NCI-H226 (cell line): ENCODE measurements at places on chromosomes 5 and 9.

DNA sequence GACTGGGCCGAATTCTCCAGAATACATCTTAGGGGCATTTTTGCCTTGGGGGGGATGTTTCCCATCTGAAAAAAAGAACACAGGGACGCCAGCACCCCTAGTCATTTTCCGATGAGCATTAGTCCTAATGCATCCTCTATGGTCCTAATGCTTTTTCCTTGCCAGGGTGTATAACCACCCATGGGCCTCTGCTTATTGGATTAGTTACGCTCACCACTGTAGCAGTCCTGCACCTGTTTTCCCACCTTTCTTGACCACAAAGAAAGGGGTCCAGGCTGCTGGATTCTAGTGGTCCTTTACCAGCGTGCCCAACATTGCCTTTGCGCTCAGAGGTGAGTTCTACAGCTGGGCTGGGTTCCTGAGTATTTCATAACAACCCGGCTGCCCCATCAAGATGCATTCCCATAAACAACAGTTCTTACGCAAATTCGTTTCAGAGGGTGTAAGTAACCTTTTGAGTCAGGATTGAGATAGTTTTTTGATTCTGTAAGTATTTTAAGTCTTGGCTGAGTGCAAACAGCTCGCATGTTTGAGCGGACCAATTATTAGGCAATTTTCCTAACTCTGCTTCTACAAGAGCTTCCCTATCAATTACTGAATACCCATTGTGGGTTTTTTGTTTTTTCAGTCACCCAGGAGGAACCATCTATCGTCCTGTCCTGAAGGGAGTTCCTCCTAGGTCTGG, 135.1 kb downstream of the DROSHA start:
- no peak for DNase-seq

GRCh38 chr9:95819636-95820035, 55.9 kb upstream of the ERCC6L2 start:
- DNase-seq = peak; percentile 66

DNA sequence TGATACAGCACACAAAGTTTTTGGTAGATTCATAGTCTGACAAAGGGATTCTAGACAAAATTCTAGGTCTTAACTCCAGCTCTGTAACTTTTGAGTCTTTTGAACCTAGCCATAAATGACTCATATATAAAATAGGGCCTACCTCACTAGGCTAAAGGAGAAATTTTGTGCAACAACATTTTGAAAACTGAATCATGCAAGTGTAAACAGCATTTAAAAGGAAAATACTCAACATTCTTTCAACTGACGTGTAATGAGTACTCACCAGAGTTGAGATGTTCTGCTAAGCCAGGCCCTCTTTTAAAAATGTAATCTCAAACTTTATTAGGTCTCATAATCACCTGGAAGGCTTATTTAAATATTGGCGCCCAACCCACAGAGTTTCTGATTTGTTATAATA, 113.2 kb downstream of the STK32A start:
- peak; percentile 14 for DNase-seq

- DNase-seq = no peak
These were observed 9.4 kb upstream of the GM2A start for GRCh38 chr5:151243564-151243963.

- DNase-seq = no peak
These were observed 298.0 kb downstream of the FBXL7 start for GRCh38 chr5:15798006-15798405.

- DNase-seq = no peak
These were observed 1393.9 kb upstream of the C9orf72 start for GRCh38 chr9:28967226-28967625.

DNA sequence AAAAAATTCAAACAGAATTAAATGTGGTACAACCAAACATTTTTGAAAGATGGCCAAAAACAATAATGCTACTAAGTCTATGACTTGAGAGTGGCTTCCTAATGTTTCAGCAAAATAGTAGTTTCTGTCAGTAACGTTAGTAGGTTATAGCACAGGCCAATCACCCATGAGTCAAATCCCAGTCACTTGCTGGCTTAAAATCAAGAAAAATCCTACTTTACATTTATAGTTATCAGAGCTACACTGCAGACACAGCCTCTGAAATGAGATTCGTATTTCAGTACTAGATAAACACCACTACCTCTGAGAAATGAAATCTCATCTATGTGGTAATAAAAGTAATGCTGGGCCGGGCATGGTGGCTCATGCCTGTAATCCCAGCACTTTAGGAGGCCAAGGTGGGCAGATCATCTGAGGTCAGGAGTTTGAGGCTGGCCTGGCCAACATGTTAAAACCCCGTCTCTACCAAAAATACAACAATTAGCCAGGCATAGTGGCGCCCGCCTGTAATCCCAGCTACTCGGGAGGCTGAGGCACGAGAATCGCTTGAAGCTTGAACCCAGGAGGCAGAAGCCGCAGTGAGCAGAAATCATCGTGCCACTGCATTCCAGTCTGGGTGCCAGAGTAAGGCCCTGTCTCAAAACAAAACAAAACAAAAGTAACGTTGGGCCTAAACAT, 6.1 kb downstream of the ZDHHC21 start:
- DNase-seq = peak; percentile 69

DNA sequence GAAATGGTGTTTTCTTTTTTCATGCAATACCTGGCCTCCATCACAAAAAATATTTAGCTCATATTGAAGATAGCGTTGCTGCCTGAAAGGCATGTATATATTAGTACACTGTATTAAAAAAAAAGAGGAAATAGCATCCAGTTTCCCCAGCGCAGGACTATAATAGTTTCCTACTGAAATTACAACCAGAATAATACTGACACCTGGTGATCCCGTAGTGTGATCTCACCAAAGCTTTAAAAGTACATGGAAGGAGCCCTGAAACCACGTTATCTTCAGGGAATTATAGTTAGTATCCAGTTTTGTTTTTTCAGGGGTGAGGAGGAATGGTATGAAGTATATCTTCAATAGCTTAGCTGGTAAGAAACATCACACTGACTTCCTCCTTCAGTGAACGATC, 264.9 kb downstream of the CD180 start:
- no peak for DNase-seq

DNA sequence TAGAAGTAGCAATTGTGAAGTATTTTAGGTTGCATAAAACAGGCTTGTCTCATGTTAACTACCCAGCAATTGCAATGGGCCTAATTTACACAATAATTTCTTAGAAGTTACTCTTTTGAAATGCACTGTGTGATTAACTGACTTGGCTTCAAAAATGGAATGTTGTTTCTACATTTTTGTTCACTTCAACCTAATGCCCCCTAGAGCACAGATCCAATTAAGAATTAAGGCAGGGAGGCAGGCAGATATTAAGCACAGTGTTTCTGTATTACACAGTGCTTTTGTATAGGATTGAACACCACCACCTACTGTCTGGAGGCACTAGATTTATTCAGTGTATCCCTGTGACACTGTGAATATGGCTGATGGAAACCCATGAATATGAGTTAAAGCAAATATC, 302.1 kb downstream of the FBXL17 start:
- no peak for DNase-seq

DNA sequence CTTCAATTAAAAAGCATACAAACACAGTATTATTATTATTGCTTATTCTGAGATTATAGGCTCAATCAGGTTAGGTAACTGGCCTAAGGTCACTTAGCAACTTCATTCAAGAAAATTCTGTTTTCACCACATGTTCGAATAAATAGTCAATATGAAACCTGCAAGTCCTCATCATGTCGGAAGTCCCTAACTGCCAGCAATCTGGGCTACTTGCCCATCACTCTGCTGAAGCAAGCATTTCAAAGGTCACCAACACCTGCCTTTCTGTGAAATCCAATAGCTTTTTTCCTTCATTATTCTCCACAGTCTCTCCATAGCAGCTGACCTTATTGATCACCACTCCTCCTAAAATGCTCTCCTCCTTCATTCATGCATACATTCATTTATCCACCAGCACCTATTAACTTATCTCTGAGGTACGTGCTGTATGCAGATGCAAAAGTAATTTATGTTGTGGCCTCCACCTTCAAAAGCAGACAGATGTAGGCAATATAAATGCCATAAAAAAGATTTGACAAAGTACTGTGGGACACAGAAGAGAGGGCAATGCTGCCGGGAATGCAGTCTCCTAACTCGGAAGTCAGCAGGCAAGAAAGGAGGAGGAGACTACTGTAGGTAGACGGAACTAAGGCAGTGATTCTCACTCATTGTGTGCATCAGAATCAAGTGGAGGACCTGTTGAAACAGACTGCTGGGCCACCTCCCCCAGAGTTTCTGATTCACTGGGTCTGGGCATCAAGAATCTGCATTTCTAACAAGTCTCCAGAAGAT, 310.9 kb downstream of the BNC2 start:
- no peak for DNase-seq

- no peak for DNase-seq
These were observed 87.5 kb upstream of the NR5A1 start for GRCh38 chr9:124594673-124595072.

DNA sequence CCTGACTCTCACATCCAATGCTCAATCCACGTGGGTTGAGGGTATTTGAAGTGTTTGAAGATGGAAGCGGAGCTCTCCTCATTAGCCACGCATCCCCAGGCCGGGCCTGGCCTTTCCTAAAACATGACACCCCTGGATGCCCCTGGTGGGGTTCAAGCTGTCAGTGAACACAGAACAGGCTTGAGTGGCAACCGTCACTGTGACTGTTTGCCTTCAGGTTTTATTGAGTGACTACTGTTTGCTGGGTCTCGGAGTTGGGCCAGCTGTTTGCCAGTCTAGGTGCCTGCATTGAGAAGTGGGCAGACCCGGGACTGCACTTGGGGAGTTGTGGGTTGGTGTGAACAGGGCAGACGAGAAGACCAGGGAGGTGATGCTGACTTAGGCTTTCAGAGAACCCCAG, 7.8 kb upstream of the OLFM1 start:
- no peak for DNase-seq

- DNase-seq = no peak
These were observed 177.8 kb downstream of the TTLL11 start for GRCh38 chr9:121915304-121915625.

GRCh38 chr9:94741866-94742265, 15.4 kb downstream of the AOPEP start:
- no peak for DNase-seq

GRCh38 chr5:169126481-169127021, 174.4 kb downstream of the SLIT3 start:
- peak; percentile 65 for DNase-seq

DNA sequence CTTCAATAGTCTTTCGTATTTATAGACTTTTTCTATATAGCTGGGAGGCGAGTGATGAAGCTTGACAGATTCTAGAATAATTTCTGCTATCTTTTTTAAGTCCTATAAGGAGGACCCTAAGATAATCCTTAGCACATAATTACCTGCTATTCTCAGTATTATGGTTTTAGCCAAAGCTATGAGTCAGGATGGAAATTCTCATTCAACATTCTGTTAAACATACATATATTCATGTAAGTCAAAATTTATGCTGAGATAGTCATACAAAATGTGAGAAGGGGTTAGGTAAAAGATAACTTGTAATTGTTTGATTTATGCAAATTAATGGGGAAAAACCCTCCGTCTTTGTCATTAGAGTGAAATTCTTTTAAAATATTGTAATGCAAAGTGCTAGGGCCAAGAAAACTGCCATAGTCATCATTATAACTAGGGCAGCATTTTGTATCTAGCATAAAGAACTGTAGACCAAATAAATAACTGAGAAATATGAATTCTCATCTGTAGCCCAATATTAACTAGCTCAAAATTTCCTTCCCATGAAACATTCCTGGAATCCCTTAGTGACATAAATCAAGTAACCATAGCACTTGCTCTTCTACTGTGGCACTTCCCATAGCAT, 118.5 kb downstream of the MRPS30 start:
- no peak for DNase-seq

DNA sequence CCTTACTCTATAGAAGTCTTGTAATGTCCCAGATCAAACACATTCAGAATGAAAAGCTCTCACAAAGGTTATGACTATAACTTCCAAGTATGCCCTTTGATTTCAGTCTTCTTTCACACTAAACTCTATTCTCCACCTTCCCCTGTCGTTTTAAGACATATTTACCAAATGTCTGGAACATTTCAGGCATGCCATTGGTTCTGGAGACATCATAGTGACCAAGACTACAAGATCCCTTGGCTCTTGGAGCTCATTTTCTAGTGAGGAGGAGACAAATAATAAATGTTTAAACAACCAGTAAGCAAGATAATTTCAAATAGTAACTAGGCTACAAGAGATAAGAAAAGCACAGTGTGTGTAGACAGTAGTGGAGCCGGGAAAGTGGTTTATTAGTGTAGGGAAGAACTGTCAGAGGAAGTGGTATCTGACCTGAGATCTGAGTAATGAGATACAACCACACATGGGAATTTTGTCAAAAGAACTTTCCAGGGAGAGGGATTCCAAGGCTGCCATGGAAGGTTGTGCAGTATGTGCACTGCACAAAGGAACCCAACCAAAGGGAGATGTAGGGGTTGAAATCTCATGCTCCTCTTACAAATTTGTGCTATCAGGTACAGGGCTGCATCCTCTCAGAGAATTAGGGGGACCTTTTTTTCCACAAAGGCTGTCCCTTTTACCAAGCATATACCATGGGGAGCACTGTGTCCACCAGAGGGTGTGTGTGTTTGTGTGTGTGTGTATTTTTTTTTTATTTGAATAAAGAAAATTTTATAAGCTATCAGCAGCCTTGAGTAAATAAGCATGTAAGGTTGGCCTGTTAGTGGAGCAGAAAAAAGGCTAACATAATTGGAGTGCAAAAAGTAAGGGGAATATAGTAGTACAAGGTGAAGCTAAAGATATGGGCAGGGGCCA, 1279.1 kb upstream of the WWC1 start:
- peak; percentile 61 for DNase-seq

DNA sequence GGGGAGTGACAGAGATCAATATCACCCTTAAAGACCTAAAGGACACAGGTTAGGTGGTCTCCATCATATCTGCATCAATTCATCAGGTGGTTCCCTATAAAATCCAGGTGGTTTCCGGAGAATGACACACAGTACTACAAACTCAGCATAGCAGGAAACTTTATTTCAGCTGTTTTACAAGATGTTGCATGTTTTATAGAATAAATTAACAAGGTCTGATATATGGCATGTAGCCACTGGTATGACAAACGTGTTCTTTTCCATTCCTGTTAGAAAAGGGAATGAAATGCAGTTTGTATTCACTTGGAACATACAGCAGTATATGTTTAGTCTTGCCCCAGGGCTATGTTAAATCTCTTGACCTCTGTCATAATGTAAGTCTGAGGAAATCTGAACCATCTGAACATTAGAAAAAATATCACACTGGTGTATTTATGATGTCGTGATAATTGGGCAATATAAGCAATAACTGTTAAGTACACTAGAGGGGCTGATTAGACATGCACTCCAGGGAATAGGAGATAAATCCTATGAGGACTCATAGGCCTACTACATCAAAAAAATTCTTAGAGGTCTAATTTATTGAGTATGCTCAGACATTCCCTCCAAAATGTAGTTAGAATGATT, 42.2 kb upstream of the TNFSF8 start:
- DNase-seq = no peak

- DNase-seq = no peak
These were observed 22.7 kb downstream of the WHRN start for GRCh38 chr9:114482593-114482992.

- DNase-seq = no peak
These were observed 90.8 kb downstream of the PCDH1 start for GRCh38 chr5:141787376-141787775.
